ENCODE measurements at places on chromosomes 3 and 15.

DNA sequence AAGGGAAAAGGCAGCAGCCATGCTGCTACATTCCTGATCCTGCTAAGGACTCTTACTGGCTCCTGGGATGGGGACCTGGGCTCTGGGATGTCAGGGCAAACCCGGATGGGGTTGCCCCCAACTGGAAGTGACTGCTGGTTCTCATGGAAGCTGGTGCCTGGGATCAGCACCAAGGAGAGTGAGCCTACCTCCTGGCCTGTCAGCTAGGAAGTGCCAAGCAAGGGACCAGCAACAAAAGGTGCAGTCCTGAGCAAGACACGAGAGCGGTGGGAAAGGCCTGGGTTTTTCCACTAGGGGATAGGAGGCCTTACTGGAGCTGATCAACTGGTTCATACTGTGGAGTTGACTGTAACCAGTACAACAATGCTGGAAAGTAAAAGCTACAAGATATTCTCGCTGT is 47.9 kb upstream of the SYNM start:
- no peak for DNase-seq

DNA sequence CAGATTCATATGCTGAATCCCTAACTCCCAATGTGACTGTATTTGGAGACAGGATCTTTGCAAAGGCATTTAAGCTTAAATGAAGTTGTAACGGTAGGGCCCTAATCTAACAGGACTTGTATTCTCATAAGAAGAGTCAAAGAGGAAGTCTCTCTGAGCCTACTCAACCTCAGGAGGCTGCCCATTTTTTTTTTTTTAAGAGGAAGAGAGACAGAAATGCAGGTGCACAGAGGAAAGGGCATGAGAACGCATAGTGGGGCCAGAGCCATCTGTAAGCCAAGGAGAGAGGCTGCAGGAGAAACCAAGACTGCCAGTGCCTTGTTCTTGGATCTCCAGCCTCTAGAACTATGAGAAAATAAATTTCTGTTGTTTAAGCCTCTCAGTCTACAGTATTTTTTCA is 28.4 kb downstream of the ZNF860 start:
- DNase-seq: no peak

DNA sequence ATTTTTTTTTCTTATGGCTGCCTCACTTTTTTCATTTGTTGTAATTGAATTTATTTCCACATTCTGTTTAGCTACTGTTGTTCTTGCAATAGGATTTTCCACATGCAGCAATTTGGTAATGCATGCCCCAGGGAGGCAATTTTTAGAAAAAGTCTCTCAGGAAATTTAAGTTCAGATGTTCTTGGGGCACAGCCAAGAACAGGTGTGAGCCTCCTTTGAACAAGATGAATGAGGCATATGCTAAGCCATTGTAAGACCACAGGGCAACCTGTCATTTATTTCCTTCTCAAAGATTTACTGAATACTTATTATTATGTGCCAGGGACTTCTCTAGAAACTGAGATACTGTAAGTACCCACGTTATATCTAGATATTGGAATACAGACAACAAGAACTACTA is 549.5 kb downstream of the DIPK2A start:
- no peak for DNase-seq

DNA sequence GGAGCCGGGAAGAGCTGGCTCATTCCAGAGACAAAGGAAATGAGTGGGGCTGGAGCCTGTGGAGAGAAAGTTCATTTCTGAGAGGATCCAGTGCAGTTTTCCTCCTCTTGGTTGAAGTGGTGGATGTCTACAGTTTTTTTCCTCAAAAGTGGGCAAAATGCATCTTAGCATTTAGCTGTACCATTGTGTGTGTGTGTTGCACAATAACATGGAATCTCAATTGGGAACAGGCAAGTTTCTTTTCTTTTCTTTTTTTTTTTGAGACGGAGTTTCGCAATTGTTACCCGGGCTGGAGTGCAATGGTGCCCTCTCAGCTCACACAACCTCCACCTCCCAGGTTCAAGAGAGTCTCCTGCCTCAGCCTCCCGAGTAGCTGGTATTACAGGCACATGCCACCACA is 101.5 kb upstream of the UBE2E1 start:
- no peak for DNase-seq

- DNase-seq: no peak
These were observed 49.0 kb downstream of the NKIRAS1 start for GRCh38 chr3:23867838-23868237.
